T1000 (cell line): ENCODE measurements at places on chromosomes 7 and 10.

DNA sequence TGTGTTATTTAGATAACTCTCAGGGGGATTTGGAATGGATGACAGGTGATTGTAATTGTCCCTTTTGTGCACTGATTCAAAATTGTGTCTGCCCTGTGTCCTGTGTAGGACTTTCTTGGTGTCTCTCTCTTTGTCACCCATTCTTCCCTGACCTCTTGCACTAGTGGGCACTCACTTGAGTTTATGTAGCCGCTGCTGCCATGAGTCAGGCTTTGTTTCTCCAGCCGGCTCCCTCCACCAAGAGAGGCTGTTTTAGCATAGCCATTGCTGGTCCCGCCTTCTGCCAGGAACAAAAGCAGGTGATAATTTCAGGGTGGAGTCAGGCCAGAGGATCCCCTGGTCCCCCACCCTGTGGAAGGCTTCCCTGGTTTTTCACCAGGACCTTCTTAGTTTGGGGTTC is 8.4 kb downstream of the COL17A1 start:
- no peak for DNase-seq

GRCh38 chr7:50664461-50664922 is 99.3 kb upstream of the DDC start:
- peak; percentile 77 for DNase-seq

- no peak for DNase-seq
These were observed 7.4 kb downstream of the SH3PXD2A start for GRCh38 chr10:103847909-103848468.

- DNase-seq = no peak
These were observed 711.2 kb upstream of the NRP1 start for GRCh38 chr10:34045571-34046190.

DNA sequence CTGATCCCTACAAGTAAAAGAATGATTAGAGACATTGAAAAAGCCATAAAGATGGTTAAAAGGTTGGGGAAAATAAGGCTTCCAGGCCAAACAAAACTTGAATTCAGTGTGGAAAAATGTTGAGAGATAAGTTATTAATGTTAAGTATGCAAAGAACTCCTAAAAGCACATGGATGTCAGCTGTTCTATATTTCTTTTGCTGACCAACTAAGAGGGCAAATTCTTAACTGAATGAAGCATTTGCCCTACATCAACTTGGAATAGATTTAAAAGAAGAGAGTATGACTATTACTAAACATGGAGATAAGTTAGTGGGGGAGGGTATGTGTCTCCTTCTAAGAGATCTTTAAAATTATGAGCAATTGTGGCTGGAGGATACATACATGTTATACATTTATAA is 124.8 kb downstream of the KIAA1217 start:
- DNase-seq = no peak

- no peak for DNase-seq
These were observed 69.4 kb downstream of the LRRN3 start for GRCh38 chr7:111160297-111160696.

- DNase-seq = no peak
These were observed 222.8 kb upstream of the NRP1 start for GRCh38 chr10:33557313-33557712.

- no peak for DNase-seq
These were observed 208.4 kb upstream of the TCERG1L start for GRCh38 chr10:131519723-131520605.

DNA sequence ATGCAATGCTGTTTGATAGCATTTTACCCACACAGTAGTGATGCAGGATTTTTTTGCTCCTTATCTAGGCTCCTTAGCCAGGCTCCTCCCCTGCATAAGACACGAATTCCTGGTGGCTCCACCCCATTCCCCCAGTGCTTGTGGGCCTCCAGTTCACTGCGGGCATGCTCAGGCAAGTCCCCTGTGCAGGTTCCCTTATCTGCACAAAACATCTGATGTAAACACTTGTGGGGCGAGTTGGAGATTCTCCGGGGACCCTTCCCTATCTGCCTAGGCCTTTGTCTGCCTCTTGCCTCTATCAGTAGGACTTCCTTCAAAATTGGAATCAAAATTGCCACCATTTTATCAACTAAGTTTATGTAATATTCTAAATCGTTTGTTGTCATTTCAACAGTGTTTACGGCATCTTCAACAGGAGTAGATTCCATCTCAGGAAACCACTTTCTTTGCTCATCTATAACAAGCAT is 5.4 kb upstream of the STK17A start:
- DNase-seq = no peak

- no peak for DNase-seq
These were observed 43.4 kb downstream of the GLRX3 start for GRCh38 chr10:130179640-130180039.

- no peak for DNase-seq
These were observed 326.2 kb upstream of the KAT6B start for GRCh38 chr10:74500026-74500704.

DNA sequence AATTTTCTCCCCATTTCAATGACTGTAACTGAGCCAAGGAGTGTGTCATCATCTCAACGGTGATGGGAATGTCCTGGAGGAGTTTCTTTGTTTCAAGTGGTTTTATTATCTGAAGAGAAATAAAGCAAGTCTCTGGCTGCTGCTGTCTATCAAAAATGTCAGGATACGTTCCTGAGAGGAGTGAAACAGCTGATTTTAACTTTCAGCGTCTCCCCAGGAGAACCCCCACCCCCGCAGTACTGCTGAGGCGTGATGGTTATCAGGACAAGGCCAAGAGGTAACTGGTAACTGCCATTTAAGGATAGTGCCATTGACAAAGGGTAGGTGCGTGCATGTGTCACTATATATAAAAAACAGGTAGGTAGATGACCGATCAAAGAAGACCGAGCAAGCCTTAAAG is 70.3 kb upstream of the LRGUK start:
- DNase-seq = no peak

GRCh38 chr7:25087855-25088254 is 37.2 kb downstream of the CYCS start:
- no peak for DNase-seq

GRCh38 chr7:43490016-43490415 is 92.9 kb upstream of the STK17A start:
- DNase-seq = no peak

DNA sequence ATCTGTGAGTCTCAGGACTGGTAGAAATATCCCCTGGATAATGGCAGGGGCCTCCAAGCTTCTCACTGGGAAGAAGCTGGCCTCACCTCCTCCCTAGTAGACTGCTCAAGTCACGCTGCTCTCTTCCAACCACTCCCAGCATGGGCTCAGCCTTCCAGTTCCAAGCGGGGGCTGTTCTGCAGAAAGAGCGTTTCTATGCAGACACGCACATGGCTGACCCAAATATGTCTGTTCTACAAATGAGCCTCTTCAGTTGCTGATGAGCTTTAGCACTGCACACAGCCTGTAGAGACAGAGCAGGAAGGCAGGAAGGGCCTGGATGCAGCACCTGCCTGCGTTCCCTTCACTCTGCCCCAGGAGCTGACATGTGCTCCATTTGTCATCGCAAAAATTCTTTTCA is 523.9 kb upstream of the MGMT start:
- DNase-seq = no peak

- DNase-seq = no peak
These were observed 434.2 kb downstream of the PARD3 start for GRCh38 chr10:34380856-34381255.

- DNase-seq = no peak
These were observed 48.3 kb downstream of the CSTF2T start for GRCh38 chr10:51651063-51651462.
